MV-4-11 (cell line): ENCODE measurements at places on chromosomes 11 and 22.
A peak's percentile ranks its signal among the peaks of the same experiment; 100 is the strongest.

DNA sequence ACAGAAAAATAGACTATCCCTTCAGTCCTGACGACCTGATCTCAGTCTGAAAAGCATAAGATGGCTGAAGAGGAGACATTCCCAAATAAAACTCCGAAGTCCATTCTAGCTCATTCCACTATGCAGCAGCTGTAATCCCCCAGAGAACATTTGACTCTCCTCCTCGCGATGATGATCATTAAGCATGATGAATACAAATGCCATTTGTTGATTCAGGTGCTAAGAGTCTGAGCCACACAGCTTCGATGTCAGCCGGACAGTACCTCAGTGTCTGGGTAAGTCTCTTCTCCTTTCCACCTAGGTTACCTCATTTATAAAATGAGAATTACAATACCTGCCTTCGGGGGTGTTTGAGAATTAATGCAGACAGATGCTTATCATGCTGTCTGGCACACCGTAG lies 94.8 kb downstream of the TENM4 start:
- no peak for DNase-seq

- no peak for DNase-seq
Measured at GRCh38 chr11:81725701-81726100, 1008.0 kb downstream of the FAM181B start.

DNA sequence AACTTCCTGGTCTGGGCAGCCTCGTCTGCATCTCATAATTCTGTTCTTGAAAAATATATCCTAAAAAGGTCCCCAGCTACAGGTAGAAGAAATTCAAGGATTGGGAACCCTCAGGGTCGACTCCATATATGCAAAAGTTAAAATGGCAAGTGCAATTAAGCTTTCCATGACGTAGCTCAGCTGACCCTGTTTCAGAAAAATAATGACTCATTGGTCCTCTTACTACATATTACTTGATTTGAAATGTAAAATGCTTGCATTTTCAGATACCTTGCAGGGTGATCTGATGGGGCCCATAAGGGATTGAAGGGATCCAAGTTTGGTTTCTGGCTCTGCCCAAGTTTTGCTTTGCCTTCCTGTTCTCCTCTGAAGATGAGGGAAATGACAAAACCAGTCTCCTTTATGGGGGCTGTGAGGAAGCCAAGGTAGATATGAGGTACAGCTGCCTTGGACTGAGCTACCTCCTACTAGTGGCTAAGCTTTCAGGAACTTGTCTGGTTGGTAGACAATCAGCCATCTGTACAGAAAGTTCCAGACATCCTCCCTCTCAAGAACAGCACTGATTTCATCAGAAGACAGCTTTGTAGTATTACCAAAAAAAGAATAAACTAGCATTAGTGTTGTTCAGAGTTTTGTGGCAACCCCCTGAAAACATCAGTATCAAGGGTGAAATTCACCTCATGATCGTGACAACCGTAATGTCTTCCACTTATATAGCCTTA lies 177.3 kb downstream of the DBX1 start:
- DNase-seq, result no peak

DNA sequence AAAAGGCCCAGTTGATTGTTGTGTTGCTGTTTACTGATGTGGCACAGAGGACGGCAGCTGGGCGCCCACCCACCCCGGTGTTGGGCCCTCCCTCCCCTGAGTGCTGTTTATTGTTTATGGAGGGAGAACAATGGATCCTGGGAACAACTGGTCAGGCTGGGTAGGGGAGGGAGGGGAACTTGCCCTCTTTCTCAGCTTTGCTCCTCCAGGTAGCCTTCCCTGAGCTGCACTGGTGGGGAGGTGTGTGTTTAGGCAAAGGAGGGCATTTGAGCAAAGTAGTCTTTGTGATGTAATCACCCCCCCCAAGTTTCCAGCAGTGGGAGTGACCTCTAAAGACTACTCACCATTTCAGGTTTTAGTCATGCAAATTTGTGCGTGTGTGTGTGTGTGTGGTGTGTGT lies 1035.3 kb downstream of the NTM start:
- no peak for DNase-seq

GRCh38 chr11:69700278-69701140 lies 3.3 kb downstream of the FGF19 start:
- DNase-seq, result no peak

DNA sequence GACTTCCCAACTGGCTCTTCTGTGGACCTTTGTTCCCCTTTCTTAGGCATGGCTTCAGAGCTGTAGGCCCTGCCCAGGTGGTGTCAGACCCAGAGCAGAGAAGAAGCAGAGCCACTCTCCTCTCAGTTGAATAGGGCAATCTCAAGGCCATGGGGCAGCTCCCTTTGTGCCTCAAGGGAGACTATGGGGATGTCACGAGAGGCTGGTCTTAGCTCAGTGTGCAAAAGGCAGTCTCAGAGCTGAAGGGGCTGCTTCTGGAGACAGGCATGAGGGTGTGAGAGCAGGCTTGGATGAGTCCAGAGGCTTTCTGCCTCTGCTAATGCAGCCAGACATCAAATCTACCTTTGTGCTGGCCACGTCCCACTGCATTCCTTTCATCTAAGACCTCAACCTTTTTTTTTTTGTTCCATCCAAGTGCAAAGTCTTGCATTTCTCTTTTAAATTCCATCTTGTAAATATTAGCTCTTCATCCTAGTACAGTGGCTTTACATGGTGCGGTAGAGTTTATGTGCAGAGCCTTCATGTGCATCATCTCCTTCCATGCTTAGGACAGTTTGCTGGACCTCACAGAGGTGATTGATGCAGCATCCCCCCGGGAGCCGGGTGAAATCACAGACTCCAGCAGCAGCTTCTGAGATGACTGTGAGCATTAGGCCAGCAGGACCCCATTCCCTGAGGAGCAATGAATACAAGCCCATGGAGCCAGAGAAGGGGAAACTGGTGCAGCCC lies 34.2 kb upstream of the FCHSD2 start:
- DNase-seq, result peak; percentile 30

- peak; percentile 26 for DNase-seq
Measured at GRCh38 chr11:112453601-112454577, 193.2 kb upstream of the PLET1 start.
